Progenitor cell of endocrine pancreas (in vitro differentiated cells): ENCODE measurements at places on chromosomes 2 and 18. TPM values are rescaled to one million over a fixed set of nuclear protein-coding genes. Genes with fewer than 3 reads are reported as not detected.

DNA sequence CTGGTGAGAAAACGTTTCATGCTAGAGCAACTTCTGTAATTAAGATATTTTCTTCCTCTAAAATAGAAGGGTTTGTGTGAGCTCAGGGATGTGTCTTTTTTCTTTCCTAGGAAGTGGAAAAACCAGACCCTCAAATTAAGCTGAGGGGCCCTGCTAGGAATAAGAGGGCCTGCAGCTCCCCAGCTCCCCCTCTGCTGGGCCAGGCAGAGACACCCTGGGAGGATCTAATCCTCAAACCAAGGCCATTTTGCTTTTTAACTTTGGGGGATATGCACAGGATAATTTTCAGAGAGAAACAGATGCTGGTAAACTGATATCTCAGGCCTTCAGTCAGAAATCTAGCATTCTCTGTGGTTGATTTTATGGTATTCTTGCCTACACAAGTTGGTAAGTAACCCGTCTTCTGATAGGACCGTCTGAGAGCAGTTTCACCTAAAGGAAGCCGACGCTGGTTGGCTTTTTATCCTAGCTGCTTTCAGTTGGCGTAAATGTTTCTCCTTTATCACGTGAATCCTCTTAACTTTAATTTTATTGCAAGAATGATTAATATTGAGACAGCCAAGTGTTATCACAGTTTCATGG, 34.8 kb downstream of the SNTG2 start:
- DNase-seq = no peak

DNA sequence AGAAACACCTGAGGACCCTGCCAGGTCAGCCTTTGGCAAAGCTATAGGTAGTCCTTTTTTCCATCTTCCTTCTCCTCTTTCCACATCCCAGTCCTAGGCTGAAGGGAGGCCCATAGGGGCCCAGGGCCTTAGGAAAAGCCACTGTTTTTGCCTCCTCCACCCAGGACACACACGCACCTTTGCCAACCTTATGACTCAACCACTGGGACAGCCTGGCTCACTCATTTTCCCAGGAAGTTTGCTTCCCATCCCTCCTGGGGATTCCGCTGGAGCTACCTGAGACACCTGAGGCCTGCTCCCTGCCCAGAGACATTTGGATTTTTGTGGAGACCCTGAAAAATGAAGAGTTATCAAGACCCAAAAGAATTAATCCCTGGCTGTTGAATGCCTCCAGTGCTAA, 273.4 kb upstream of the SIX2 start:
- DNase-seq = no peak

GRCh38 chr2:222670191-222671038, 1.0 kb upstream of the MOGAT1 start:
- no peak for DNase-seq

- DNase-seq = peak; percentile 65
These were observed at the start of gene SNED1 for GRCh38 chr2:240997856-240998705. SNED1 (plus strand) TSS chr2:240998618; CDS start chr2:240998838, 220 bp downstream.

DNA sequence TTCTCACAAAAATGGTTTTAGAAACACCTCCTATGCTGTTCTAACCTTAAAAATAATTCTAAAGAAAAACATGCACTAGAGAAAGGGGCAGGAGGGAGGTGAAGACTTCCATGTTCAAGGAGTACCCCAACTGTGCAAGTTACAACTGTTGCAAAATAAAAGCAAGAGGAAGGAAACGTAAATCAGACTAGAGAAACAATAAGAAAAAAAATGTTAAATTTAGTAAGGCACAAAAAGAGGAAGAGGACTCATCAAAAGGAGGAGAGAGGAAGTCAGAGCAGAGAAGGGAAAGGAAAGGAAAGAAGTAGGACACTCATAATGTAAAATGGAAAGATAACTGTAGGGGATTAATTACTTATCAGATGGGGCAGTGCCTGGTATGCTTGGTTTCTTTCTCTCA, 34.1 kb downstream of the RAPH1 start:
- no peak for DNase-seq

DNA sequence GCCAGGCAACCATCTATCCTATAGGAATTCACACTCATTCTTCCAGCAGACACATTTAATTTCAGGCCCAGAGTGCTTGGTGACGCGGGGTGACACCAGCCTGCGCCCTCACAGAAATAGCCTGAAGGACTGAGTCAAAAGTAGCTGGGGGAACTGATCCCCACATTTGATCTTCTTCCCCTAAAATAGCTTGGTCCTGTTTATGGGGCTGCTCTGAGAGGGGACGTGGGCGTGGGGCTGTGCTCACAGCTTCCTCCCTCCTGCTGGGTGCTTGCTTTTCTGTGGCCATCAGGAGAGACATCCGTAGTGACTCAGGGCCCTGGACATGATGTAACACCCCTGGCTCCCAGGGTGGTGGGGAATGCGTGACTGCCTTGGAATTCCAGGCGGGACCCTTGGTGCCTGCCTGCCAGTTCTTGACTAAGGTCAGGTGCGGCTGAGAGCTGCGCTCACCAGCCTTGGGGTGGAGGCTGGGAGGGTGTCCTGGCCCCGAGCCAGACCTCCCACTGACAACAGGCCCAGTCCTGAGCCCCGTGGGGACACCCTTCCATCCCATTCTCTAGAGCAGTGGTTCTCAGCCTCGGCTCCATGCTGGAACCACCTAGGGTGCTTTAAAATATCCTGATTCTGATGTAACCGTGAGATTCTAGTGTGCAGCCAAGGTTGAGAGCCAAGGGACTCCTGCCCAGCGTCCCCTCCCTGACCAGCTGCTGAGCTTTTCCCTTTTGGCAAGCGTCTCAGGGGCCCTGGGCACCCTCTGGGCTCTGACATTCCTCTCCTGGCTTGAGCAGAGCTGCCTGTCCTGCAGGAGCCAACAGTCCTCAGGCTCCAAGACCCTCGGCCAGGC, 47.4 kb upstream of the SMAD7 start:
- no peak for DNase-seq

- no peak for DNase-seq
These were observed 19.7 kb downstream of the CABLES1 start for GRCh38 chr18:23154823-23155500.

GRCh38 chr2:6946722-6947121, 29.5 kb downstream of the RNF144A start:
- no peak for DNase-seq

DNA sequence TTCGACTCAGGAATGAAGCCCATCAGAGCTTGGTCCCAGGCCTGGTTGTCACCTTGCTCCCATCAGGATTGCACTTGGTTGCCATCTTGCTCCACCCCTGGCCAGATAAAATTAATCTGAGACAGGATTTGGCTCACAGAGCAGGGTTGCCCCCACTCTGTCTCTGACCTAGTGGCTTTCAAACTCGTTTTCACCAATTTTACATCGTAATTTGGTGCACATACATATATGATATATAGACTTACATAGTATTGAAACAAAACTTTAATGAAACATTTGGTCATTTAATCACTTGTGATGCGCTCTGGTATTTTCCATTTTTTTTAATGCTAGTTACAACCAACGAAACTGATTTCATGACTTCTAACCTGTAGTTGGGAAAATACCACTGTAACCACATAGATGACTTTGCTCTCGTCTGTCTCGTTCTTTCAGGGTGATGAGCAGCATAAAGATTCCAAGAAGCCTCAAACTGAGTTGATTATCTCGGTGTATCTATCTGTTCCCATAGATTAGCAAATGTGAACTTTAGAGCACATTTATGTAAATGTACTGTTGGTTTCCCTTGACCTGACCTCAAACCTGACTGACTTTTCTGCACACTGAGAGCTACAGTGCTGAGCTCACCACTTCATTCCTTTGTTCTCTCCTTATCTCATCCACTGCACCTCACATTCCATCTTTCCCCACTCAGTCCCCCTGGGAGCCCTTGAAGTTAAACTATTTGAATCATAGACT, 30.5 kb upstream of the PLB1 start:
- DNase-seq = no peak

DNA sequence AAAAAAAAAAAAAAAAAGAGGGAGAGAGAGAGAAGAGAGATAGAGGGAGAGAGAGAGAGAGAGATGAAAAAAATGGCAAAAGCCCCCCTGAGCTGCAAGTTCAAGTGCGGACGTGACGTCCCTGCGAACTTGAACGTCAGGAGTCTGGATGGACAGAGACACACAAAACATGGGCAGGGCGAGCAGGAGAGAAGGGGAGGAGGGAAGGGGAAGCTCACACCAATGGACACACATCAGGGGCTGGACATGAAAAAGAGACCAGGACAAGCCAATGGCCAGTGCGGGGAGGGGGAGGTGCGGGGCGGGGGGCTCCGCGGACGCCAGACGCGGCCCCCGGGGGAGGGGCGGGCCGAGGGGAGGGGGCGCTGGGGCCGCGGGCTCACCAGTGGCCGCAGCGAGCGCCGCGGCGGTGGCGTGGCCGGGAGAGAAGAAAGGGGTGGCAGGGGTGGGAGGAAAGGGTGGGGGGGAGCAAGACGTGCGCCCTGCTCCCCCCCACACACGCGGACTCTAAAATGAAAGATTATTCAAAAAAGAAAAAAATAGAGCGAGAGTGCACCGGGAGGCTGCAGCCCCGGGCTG, at the start of gene BCL11A:
BCL11A (minus strand) TSS at position 160 of the 579 bp plus-strand sequence. CDS start 384 bp downstream, outside the sequence.
- peak; percentile 60 for DNase-seq

C2orf15 gene
- 16.0 and 19.6 TPM in 2 replicates for total RNA-seq

MFSD2B gene
- total RNA-seq = 0.40 and 1.2 TPM in 2 replicates

RBKS gene
- total RNA-seq = 5.0 and 5.4 TPM in 2 replicates

TACR1 gene
- total RNA-seq = 0.55 and 0.73 TPM in 2 replicates
